ENCODE measurements at places on chromosomes 16 and 17. TPM values are rescaled to one million over a fixed set of nuclear protein-coding genes. Genes with fewer than 3 reads are reported as not detected.

- peaks cover 41% of the 10 kb centered on the region for H3K4me1 ChIP-seq
- no peak for DNase-seq
- H3K27ac ChIP-seq, result no peak overlapping the region
- no peaks in the 10 kb centered on the region for H3K27me3 ChIP-seq
- no peaks in the 10 kb centered on the region for H3K36me3 ChIP-seq
- no peak overlapping the region for H3K4me3 ChIP-seq
Observed at GRCh38 chr17:64244165-64244564, 18.9 kb downstream of the TEX2 start.

DNA sequence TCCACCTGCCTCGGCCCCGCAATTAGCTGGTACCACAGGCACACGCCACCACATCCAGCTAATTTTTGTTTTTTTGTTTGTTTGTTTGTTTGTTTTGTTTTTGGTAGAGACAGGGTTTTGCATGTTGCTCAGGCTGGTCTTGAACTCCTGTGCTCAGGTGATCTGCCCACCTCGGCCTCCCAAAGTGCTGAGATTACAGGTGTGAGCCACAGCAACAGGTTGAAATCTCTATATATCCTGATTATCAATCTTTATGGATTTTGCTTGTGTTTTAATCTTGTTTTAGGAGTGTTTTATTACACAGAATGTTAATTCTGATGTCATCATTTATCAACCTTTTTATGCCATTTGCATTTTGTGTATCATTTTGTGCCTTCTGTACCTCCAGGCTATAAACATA lies 48.2 kb downstream of the RAB11FIP4 start:
- H3K27ac ChIP-seq, result no peak overlapping the region
- DNase-seq, result no peak
- H3K4me3 ChIP-seq, result no peak overlapping the region
- no peaks in the 10 kb centered on the region for H3K27me3 ChIP-seq

DNA sequence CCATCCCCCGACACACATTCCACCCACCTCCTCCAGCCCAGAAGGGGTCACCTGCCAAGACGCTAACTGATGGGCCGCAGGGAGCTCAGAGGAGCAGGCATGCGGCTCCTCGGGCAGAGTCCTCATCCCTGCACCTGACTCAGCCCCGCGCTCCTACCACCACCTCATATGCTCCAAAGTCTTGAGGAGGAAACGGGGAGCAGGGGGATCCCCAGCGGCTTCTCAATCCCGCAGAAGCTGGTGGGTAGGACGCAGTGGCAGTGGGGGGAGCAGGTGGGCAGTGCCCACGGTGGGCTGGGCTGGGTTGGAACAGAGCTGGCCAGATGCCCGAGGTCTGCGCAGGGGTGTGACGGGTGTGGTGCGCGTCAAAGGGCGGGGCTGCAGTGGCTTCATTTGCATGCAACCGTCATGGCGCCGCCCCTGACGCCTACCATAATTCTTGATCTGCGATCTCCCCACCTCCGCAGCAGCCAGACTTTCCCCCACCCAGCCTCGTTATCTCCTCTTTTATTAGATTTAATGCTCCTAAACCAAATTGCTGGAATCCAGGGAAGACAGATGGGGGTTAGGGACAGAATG lies 39.0 kb upstream of the EMP2 start:
- H3K27me3 ChIP-seq, result no peaks in the 10 kb centered on the region
- H3K36me3 ChIP-seq, result no peaks in the 10 kb centered on the region
- H3K27ac ChIP-seq, result peak overlapping the region; percentile 80
- H3K4me3 ChIP-seq, result peak overlapping the region; percentile 26
- DNase-seq, result peak; percentile 85

GRCh38 chr17:31919802-31920525 lies 16.8 kb upstream of the SUZ12 start:
- no peak overlapping the region for H3K27ac ChIP-seq
- peak; percentile 18 for DNase-seq
- no peak overlapping the region for H3K4me3 ChIP-seq
- H3K4me1 ChIP-seq, result no peaks in the 10 kb centered on the region
- peaks cover 29% of the 10 kb centered on the region for H3K27me3 ChIP-seq

GRCh38 chr17:80498242-80498919 lies 22.0 kb upstream of the NPTX1 start:
- no peaks in the 10 kb centered on the region for H3K36me3 ChIP-seq
- no peak overlapping the region for H3K4me3 ChIP-seq
- no peaks in the 10 kb centered on the region for H3K4me1 ChIP-seq
- no peak for DNase-seq
- peaks cover 10% of the 10 kb centered on the region for H3K27me3 ChIP-seq
- no peak overlapping the region for H3K27ac ChIP-seq

GRCh38 chr16:6066652-6067051 lies 969.1 kb upstream of the EEF2KMT start:
- H3K27ac ChIP-seq, result no peak overlapping the region
- DNase-seq, result no peak
- no peak overlapping the region for H3K4me3 ChIP-seq
- H3K27me3 ChIP-seq, result no peaks in the 10 kb centered on the region
- H3K4me1 ChIP-seq, result no peaks in the 10 kb centered on the region

DNA sequence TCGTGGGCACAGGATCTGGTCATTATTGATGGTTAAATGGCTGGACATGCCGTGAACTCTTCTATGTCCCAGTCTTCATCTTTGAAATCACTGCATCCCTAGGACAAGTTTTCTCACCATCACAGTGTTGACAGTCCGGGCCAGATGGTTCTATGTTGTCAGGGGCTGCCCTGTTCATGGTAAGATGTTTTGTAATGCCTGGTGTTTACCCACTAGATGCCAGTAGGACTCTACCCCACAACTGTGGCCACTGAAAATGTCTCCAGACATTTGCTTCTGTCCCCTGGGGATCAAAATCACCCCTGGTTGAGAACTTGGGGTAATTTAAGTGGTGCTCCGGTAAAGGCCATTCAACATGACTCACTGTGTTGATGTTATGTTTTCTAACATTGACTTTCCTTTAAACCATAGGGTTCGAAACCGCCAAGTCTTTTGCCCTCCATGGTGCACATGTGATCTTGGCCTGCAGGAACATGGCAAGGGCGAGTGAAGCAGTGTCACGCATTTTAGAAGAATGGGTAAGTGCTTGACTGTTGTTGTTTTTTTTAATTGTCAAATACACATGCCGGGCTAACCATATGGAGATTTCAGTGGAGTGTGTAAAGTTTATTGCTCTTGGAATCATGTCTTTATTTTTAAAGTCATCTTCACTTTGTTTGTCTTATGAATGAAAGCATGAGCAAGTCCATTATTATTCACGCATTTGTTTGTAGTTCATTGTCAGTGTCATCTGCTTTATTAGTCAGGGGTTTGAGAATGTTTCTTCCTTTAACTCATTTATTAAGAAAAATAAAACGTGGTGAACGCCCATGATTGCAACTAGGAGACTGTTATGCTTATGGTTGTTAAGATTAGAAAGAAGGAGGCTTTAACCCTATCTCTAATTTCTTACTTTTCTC lies 64.6 kb downstream of the WWOX start:
- DNase-seq, result no peak
- no peak overlapping the region for H3K27ac ChIP-seq
- no peak overlapping the region for H3K4me3 ChIP-seq
- no peaks in the 10 kb centered on the region for H3K27me3 ChIP-seq
- H3K4me1 ChIP-seq, result no peaks in the 10 kb centered on the region

GRCh38 chr17:57869617-57870282 lies 19.9 kb upstream of the MRPS23 start:
- H3K27ac ChIP-seq, result no peak overlapping the region
- no peaks in the 10 kb centered on the region for H3K27me3 ChIP-seq
- no peak for DNase-seq
- H3K36me3 ChIP-seq, result peaks cover 18% of the 10 kb centered on the region

DNA sequence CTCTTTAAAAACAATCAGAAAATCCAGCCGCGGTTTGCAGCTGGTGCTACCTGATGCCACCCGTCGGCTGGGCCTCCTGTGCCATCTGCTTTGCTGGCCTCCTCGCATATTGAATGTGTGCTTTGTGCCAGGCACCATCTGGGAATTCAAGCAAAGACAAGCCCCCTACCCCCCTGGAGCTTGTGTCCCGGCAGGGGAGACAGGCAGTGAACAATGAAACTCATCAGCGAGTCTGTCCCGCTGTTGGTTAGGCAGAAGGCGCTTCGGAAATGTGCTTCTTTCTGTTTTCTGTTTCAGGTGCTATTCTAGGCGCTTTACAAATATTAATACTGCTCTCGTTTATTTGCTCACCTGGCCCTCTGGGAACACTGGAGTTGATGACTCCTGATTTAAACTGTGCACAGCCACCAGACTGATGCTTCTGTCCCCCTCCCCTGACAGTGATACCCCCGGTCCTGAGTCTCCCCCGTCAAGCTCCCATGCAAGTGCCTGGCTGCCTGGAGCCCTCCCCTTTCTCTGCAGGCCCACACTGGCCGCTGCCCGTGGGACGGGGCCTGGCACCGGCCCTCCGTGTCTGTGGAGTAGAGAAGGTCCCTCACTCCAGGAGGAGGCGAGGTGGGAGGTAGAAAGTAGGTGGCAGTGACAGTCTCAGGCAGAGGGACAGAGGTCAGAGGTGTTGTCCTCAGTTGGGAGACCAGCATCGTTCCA lies 126.1 kb upstream of the PLCG2 start:
- H3K27me3 ChIP-seq, result no peaks in the 10 kb centered on the region
- DNase-seq, result no peak
- no peak overlapping the region for H3K4me3 ChIP-seq
- peaks cover 13% of the 10 kb centered on the region for H3K4me1 ChIP-seq
- peaks cover 18% of the 10 kb centered on the region for H3K36me3 ChIP-seq

DNA sequence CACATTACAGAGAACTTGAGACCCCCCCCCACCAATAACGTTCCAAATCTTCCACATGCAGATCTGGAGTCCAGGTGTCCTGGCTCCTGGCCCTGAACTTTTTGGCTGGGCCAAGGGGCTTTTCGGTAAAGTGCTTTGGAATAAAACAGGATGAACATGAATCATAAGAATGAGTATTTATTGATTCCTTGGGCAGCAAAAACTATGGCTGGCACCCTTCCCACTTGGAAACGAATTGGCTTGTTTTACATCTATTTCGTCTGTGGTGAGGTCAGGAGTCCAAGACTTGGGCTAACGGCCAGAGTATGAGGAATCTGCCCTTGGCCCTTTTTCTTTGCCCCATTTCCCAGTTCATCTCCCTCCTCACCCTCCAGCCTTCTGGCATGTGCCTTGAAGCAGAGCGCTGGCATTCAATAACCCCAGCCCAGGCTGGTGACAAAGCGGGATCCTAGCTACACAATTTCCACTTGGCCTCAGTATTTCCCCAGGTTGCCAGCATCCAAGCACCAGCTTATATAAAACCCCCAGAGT lies 4.1 kb upstream of the UBTF start:
- H3K27me3 ChIP-seq, result no peaks in the 10 kb centered on the region
- no peak overlapping the region for H3K4me3 ChIP-seq
- no peak overlapping the region for H3K27ac ChIP-seq
- no peaks in the 10 kb centered on the region for H3K36me3 ChIP-seq
- peaks cover 10% of the 10 kb centered on the region for H3K4me1 ChIP-seq
- DNase-seq, result no peak

- H3K27ac ChIP-seq, result no peak overlapping the region
- no peak overlapping the region for H3K4me3 ChIP-seq
- H3K4me1 ChIP-seq, result peaks cover 2% of the 10 kb centered on the region
- no peaks in the 10 kb centered on the region for H3K36me3 ChIP-seq
- peaks cover 9% of the 10 kb centered on the region for H3K27me3 ChIP-seq
Observed at GRCh38 chr17:56785405-56785804, 48.3 kb downstream of the C17orf67 start.

GRCh38 chr17:1147664-1148063 lies 32.1 kb downstream of the ABR start:
- H3K4me3 ChIP-seq, result no peak overlapping the region
- DNase-seq, result no peak
- peaks cover 9% of the 10 kb centered on the region for H3K4me1 ChIP-seq
- H3K36me3 ChIP-seq, result peaks cover 6% of the 10 kb centered on the region
- H3K27ac ChIP-seq, result no peak overlapping the region

DNA sequence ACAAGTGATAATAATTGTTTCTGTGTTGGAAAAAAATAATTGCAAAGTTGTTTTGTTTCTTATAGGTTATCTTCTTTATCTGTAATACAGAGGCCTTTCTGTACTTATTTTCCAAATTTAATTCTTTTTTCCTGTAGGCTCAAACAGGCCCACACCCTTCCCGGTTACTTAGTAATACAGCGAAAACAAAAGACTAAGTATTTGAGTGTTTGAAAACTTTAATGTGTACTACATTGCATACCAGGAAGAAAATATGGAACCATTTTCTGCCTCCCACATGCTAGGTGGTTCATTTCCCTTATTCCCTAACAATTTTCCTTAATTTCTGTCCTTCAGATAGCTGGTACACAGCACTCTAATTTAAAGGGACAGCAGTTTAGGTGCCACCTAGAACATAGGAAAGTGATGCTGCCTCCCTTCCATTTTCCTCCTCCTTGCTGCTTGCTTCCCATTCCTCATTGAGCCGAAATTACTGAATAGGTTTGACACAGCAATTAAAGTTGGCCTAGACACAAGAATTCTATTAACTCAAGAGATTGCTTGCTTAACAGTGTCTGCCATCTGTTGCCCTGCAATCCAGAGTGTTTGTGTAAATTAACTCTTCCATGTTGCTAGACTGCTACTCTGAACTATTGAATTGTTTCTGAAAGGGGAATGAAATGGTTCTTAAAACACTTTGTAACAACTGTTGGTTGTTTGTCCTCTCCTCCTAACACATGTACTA lies 24.2 kb downstream of the CYB5B start:
- peaks cover 22% of the 10 kb centered on the region for H3K36me3 ChIP-seq
- H3K27me3 ChIP-seq, result no peaks in the 10 kb centered on the region
- no peak for DNase-seq
- no peak overlapping the region for H3K4me3 ChIP-seq
- H3K4me1 ChIP-seq, result peaks cover 45% of the 10 kb centered on the region

DNA sequence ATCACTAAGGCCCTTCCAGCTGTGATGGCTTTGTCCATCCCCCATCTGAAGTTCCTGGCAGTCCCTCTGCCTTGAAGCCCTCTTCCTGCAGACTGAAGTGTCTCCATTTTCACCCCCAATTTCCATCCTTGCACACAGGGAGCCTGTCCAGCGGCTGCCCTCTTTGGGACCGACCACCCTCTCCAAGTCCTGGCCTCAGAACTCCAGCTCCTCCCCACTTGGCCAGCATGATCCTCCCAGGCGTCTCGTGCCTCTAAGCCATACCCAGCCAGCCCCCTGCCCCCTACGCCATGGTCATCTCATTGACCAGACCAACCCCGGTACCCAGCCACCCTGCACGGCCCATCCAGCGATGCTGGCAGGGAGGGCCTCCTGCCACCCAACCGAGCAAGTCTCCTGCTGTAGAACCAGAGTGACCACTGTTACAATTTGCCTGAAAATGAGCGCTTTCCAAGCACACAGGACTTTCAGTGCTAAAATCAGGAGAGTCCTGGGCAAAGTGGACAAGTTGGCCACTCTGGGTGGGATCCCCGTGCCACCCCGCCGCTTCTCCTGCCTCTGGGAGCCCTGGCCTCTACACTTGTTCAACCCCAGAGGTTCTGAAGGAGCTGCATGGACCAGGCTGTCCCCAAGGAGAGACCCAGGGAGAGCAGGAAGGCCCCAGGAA lies 362.0 kb downstream of the SEC14L1 start:
- no peak overlapping the region for H3K4me3 ChIP-seq
- H3K27ac ChIP-seq, result no peak overlapping the region

The OR2C1 gene
- total RNA-seq, result not detected

The TLCD2 gene
- total RNA-seq, result 12.7 TPM

The TMEM220 gene
- 10.5 TPM for total RNA-seq

The YPEL2 gene
- total RNA-seq, result 19.6 TPM

The DCAKD gene
- total RNA-seq, result 21.8 TPM

The TEX14 gene
- total RNA-seq, result 1.3 TPM

The TPSD1 gene
- total RNA-seq, result 9.4 TPM
